ENCODE measurements at places on chromosomes 3 and 15.

DNA sequence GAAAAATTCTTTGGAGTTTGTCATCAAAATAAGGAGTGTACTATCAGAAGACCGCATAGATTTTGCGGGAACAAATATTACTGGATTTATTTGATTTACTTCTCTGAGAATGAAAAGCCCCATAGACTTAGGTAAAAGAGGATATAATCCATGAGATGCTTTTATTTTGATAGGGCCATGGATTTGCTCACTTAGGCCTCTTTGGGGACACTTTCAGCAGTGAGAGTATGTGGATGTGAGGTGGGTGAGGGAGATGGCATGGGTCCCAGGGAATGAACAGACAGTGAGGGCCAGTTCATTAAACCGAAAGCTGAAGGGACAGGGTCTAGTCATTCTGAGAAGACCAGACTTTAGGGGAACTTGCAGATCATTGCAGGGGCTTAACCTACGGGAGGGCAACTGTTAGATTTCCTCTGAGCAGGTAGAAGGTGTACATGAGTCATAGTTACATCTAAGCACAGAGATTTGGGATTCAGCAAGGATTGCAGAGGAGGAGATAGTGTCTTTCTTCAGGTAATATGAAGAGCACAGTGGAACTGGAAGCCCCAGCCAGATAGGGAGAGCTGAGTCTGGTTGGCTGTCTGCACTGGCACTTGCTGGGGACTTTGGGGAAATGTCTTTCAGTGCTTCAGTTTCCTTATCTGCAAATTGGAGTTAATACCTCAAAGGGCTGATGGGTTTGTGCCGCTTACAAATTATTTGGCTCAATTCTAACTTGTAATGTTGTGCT, 30.8 kb downstream of the SH3GL3 start:
- DNase-seq = no peak

DNA sequence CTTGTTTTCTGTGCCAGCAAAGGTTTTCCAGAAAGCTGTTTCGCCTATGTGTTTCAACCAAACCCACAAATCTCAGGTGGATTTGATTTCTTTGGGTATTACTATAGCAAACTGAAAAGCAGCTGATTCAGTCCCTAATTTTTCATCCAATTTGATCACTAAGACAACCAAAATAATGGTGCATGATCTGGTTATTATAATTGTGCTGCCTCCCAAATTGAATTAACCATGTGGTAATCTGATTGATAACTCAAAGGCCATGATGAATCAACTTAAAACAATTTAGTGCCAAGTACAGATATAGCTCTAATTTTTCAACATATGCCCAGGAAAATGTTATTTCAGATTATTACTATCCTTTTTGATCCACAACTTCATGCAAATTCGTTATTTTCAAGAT, 30.6 kb downstream of the PRTG start:
- no peak for DNase-seq

DNA sequence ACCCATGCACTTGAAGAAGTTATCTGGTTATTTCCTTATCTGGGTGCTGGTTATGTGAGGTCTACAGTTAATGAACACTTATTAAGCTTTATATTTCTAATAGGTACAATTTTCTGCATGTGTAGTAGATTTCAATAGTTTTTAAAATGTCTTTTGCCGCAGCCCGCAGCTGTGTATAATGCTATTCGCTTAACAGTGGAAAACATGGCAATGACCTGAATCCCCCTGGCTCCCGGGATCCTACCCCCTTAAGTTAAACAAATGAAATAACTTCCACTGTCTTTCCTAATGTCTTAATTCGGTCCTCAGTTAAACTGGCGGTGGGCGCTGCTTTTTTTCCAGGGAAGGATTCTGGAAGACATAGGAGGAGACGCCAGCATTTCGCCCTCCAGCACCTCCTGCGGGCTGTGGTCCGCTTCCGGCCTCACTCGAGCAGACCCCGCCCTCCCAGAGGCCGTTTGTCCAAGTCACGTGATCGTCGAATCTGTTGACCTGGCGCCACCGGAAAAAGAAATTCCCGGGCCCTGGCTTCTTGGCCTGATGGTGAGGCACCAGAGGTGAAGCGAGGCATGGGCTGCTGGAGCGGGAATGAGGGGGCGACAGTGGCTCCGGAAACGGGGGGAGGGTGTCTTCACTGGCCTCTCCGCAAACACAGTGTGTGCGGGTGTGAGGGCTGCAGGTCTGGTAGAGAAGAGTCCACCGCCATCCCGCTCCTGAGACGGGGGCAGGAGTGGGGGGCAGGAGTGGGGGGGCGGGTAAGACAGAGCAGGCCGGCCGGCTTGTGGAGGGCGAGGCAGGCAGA, 45.6 kb upstream of the CSPG4 start:
- DNase-seq = peak; percentile 86

GRCh38 chr3:46675843-46676567, 17.5 kb downstream of the ALS2CL start:
- DNase-seq = no peak

GRCh38 chr15:98660055-98660454, 11.7 kb downstream of the IGF1R start:
- DNase-seq = no peak

DNA sequence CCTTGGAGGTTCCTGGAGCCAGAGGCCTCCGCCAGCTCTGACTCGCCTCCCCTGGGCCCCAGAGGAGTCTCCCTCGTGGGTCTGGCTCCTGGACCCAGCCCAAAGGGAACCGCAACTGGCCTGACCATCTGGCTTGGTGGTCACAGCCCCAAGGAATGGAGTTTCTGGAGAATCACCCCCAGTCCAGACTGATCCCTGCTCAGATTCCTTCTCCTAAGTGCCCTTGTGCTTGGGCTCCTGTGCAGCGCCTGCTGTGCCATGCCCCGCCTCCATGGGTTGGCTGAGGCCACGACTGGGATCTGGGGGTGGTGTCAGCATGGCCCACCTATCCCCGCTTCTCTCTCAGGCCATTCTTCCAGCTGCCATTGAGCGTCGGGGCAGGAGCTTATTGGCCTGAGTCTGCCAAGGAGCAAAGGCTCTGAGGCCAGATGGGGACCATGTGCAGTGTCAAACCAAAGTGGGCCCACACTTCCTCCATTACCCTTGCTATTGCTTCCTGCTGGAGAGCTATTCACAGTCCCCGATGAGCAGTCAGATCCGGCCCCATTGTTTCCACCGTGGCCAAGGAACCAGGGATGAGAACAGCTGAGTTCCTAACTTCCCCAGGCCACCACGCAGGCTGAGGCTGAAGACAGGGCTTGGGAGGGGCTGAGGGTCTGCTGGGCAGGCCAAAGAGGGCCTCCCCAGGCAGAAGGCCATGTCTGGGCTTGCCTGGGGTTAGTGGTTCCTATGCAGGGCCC, 19.0 kb downstream of the CSPG4 start:
- no peak for DNase-seq

GRCh38 chr15:42688301-42688700, 48.6 kb downstream of the CDAN1 start:
- DNase-seq = no peak

GRCh38 chr15:27070841-27071240, 99.9 kb downstream of the GABRG3 start:
- no peak for DNase-seq

GRCh38 chr3:115800489-115801075, 177.3 kb downstream of the GAP43 start:
- no peak for DNase-seq

- DNase-seq = no peak
Measured at GRCh38 chr3:149588909-149589308, 68.9 kb downstream of the WWTR1 start.

All from NCI-H1092 treated with DMSO at 0.1 percent for 48 hours (cell line).